ENCODE measurements at places on chromosomes 2 and 18. TPM values are rescaled to one million over a fixed set of nuclear protein-coding genes. Genes with fewer than 3 reads are reported as not detected.

GPR45 gene
- not detected for total RNA-seq

DNA sequence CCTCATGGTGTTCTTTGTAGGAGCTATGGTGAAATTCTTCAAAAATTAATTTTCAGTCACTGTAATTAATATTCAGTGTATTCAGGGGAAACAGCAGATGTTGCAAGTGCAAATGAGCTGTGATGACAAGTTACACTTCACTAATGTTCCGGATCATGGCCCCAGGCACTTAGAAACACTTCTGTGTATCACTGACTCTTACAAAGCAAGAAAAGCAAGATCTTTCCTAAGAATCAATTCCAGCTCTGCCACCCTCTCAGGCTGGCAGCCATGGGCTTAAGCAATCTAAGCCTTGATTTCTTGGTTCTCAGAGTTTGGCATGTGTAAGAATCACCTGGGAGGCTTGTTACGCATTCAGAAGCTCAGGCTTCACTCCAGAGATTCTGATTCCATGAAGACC lies 78.0 kb downstream of the MARCHF4 start:
- H3K27ac ChIP-seq, result no peak overlapping the region
- no peak for DNase-seq

- no peak for DNase-seq
- peaks cover 4% of the 10 kb centered on the region for H3K36me3 ChIP-seq
- H3K4me3 ChIP-seq, result no peak overlapping the region
- no peaks in the 10 kb centered on the region for H3K27me3 ChIP-seq
- H3K27ac ChIP-seq, result no peak overlapping the region
- peaks cover 14% of the 10 kb centered on the region for H3K4me1 ChIP-seq
These were observed 110.9 kb downstream of the MIB1 start for GRCh38 chr18:21851327-21851961.

GALNT1 gene
- 255 TPM for total RNA-seq

- no peaks in the 10 kb centered on the region for H3K4me1 ChIP-seq
- no peak for DNase-seq
- no peak overlapping the region for H3K4me3 ChIP-seq
- H3K27ac ChIP-seq, result no peak overlapping the region
- no peaks in the 10 kb centered on the region for H3K36me3 ChIP-seq
- H3K27me3 ChIP-seq, result peaks cover 16% of the 10 kb centered on the region
These were observed 136.7 kb upstream of the CXCR4 start for GRCh38 chr2:136254681-136255080.

DNA sequence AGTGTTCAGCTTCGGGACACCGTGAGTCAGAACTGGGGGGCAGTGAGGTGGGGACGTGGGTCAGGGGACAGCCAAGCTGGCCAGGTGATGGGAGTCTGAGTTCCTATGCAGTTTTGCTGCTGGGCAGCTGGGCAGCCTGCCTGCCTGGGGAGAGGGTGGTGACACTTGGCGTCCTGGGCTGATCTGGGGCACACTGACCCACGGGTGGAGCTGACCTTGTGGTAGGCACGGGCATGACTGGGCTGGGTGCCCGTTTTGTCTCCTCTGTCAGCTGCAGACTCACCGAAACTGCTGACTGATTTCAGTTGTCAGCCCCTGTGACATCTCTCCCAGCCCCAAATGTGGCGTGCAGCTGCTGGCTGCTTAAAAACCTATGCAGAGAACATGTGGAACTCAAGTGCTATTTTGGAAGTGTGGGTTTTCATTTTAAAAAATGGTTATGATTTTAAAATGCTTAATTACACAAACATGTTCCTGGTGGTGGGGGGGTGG lies 32.6 kb upstream of the E2F6 start:
- peaks cover 2% of the 10 kb centered on the region for H3K36me3 ChIP-seq
- H3K4me1 ChIP-seq, result peaks cover 20% of the 10 kb centered on the region
- peaks cover 8% of the 10 kb centered on the region for H3K27me3 ChIP-seq

GRCh38 chr2:142142595-142142994 lies 11.8 kb upstream of the LRP1B start:
- H3K27me3 ChIP-seq, result no peaks in the 10 kb centered on the region
- no peaks in the 10 kb centered on the region for H3K36me3 ChIP-seq
- no peak overlapping the region for H3K27ac ChIP-seq
- H3K4me3 ChIP-seq, result no peak overlapping the region
- no peak for DNase-seq
- no peaks in the 10 kb centered on the region for H3K4me1 ChIP-seq

TANC1 gene
- 38.2 TPM for total RNA-seq

DNA sequence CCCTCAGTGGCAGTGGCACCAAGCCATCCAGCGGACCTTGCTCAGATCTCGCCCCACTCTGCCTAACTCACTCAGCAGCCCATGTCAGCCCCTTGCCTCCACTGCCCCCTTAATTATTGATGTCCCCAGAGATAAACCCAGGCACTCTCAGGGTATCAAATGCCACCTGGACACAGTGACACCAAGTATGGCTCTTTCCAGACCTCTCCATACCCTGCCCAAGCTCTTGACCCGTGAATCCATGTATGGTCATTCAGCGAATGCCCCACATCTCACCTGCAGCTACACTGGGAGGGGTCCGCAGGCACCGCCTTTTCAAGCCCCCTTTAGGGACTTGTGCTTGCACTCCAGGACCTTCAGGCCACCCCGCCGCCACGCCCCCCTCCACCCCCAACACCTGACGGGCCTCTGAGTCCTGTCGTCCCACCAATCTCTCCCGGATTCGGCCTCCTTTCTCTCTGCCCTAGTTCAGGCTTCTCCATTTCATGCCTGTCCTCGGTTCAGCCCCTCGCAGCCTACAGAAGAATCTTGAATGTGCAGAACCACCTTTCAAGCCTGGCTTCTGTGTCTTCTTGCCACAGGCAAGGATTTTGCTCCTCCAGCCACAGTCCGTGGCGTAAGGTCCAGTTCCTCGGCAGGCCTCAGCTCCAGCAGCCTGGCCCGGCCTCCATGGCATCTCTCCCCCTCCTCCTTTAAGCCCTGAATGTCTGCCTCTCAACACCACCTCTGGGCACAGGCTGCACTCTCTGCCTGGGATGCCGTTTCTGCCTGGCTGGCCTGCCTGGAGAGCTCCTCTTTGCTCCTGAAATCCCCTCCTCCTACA lies 54.1 kb upstream of the ODC1 start:
- no peaks in the 10 kb centered on the region for H3K36me3 ChIP-seq
- no peak overlapping the region for H3K4me3 ChIP-seq
- H3K27ac ChIP-seq, result no peak overlapping the region
- H3K27me3 ChIP-seq, result peaks cover 10% of the 10 kb centered on the region
- no peak for DNase-seq

GRCh38 chr18:46393230-46393629 lies 263.8 kb downstream of the LOXHD1 start:
- H3K27ac ChIP-seq, result no peak overlapping the region
- no peaks in the 10 kb centered on the region for H3K36me3 ChIP-seq
- DNase-seq, result no peak
- peaks cover 12% of the 10 kb centered on the region for H3K27me3 ChIP-seq
- peaks cover 5% of the 10 kb centered on the region for H3K4me1 ChIP-seq

- peaks cover 10% of the 10 kb centered on the region for H3K4me1 ChIP-seq
- peaks cover 10% of the 10 kb centered on the region for H3K36me3 ChIP-seq
- no peak for DNase-seq
- peak overlapping the region; percentile 58 for H3K27ac ChIP-seq
- no peak overlapping the region for H3K4me3 ChIP-seq
These were observed 58.9 kb upstream of the STON1 start for GRCh38 chr2:48471048-48471474.

CHST9 gene
- 0.82 TPM for total RNA-seq

CYBRD1 gene
- 84.5 TPM for total RNA-seq

- no peaks in the 10 kb centered on the region for H3K4me1 ChIP-seq
- no peak overlapping the region for H3K4me3 ChIP-seq
- no peaks in the 10 kb centered on the region for H3K27me3 ChIP-seq
- H3K27ac ChIP-seq, result no peak overlapping the region
- H3K36me3 ChIP-seq, result no peaks in the 10 kb centered on the region
- no peak for DNase-seq
These were observed 22.1 kb upstream of the SERTAD2 start for GRCh38 chr2:64675860-64676259.

DNA sequence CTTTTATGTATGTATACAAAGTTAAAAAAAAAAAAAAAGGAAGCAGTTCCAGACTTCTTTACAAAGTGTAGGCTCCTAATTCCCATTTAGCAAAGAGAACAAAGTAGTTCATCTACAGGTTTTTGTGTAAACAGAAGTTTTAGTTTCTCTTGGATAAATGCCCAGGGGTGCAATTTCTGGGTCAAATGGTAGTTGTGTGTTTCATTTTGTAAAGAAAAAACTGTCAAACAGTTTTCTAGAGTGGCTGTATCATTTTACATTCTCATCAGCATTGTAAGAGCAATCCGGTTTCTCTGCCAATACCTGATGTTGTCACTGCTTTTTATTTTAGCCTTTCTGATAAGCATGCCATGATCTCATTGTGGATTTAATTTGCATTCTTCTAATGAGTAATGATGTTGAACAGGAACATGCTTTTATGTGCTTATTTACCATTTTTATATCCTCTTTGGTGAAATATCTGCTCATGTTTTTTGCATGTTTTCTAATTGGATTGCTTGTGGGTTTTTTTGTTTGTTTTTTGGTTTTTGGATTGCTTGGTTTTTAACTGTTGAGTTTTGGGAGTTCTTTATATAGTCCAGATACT lies 16.6 kb upstream of the PSME4 start:
- no peak overlapping the region for H3K27ac ChIP-seq
- DNase-seq, result no peak
- H3K36me3 ChIP-seq, result no peaks in the 10 kb centered on the region

DNA sequence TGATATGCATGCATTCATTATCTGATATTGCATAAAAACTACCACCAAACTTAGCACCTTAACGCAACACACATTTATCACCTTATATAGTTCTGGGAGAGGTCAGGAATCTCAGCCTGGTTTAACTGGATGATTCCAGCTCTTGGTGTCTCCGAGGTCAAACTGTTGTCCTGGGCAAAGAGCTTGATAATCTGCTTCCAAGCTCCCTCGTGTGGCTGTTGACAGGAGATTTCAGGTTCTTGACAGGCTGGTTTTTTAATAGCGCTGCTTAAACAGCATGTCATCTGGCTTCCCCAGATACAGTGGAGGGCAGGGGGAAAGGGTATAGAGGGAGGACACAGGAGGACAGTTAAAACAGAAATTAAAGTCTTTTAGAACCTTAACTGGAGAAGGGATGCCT lies 785.0 kb downstream of the CNTNAP5 start:
- H3K27me3 ChIP-seq, result no peaks in the 10 kb centered on the region
- H3K4me3 ChIP-seq, result no peak overlapping the region
- H3K27ac ChIP-seq, result no peak overlapping the region

CNGA3 gene
- not detected for total RNA-seq

DNA sequence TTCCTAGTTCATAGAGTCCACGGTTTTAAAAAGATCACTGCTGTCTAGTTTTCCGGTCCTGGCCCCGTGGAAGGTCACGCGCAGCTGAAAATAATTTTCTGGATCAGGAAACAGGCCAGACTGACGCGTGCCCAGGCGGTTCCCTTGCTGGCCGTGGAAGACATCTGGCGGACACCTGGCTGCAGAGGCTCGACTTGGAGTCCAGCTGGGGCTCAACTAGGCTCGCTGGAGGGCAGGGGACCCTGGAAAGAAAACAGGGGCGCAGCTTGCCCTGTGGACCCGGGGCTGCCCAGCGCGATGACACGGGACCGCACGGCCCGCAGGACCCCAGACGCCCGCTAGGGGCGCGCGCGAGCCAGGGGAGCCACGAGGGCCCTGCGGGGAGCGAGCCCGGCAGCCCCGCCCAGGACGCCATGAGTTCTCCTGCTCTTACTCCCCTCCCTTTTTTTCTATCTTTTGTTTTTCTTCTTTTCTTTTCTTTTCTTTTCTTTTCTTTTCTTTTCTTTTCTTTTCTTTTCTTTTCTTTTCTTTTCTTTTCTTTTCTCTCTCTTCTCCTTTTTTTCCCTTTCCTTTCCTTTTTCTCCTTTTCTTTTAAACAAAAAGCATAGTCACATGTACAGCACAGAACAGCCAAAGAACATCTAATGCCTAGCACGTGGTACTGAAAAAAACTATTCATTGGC lies 43.2 kb upstream of the UBE2F start:
- peaks cover 1% of the 10 kb centered on the region for H3K36me3 ChIP-seq
- peak overlapping the region; percentile 49 for H3K4me3 ChIP-seq
- DNase-seq, result no peak
- no peaks in the 10 kb centered on the region for H3K27me3 ChIP-seq

LRATD1 gene
- total RNA-seq, result not detected

DNA sequence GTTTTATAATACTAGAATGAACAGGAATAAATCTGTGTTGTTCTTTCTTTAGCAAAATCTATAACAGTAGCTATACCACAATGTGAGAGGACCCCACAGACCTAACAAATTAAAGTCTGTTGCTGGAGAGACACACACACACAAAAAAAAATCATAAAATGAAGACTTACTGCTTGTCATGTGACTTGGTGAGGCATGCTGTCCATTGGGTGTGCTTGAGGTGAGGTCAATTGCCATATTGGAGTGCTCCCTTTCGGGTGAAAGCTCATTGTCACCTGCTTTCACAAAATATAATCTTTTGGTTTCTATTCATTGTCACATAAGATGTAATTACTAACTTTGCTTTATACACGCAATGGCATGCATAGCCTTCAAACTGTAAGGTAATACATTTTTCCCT lies 3.9 kb downstream of the IKZF2 start:
- no peaks in the 10 kb centered on the region for H3K36me3 ChIP-seq
- H3K27me3 ChIP-seq, result no peaks in the 10 kb centered on the region
- no peak overlapping the region for H3K27ac ChIP-seq
- no peak for DNase-seq
- no peak overlapping the region for H3K4me3 ChIP-seq
- H3K4me1 ChIP-seq, result peaks cover 55% of the 10 kb centered on the region

GRCh38 chr2:52356556-52356955 lies 1324.6 kb upstream of the NRXN1 start:
- no peak overlapping the region for H3K27ac ChIP-seq
- DNase-seq, result no peak
- no peaks in the 10 kb centered on the region for H3K27me3 ChIP-seq

MYL12A gene
- total RNA-seq, result 621 TPM

DNA sequence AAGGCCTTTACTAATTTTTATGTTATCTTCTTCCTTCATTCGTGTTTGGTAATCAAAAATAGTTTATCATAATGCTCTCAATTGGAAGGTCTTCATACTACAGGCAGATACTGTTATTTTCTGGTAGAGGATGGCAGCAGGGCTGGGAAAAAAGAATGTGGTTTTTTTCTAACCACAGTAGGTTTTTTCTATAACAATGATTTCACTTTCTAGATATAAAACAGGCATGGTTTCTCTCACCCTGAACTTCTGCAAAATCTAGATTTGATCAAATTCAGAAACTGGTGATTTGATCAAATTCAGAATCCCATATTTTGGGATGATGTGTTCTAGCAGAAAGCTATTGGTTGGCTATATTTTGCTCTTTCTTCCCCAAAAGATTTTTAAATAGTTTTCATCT lies 27.6 kb downstream of the BCL11A start:
- H3K4me1 ChIP-seq, result peaks cover 33% of the 10 kb centered on the region
- H3K27me3 ChIP-seq, result no peaks in the 10 kb centered on the region
- no peak for DNase-seq
- H3K36me3 ChIP-seq, result no peaks in the 10 kb centered on the region

GRCh38 chr2:160492401-160493226 lies 993 bp downstream of the RBMS1 start:
- DNase-seq, result peak; percentile 92
- H3K4me3 ChIP-seq, result peak overlapping the region; percentile 86
- H3K36me3 ChIP-seq, result no peaks in the 10 kb centered on the region
